Activated CD4-positive, alpha-beta T cell treated with anti-CD3 and anti-CD28 coated beads, Interleukin-2, amount 50 U/mL, for 4 hours (primary cell): ENCODE measurements at places on chromosomes 3 and 15.

DNA sequence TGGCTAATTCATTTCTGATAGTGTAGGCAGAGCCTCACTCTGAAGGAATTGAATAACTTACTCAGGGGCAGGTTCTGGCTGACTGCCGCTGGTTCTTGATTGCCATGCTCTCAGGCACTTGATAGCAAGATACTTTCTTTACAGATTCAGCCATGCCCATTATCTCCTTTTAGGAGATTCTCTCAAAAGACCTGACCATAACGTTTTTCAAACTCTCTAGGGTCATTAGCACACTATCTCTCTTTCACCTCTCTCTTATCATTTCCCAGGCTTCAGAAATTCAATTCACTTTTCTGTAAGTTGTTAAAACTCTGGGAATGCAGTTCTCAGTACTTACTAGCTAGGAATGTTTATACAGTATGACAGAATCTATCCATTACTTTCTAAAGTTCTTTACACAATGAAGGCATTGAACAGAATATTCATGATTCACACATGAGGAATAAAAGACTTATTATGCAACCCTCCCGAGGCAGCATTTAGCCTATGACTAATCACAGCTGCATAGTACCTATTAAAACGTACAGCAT is 850.3 kb upstream of the CADM2 start:
- DNase-seq = no peak

DNA sequence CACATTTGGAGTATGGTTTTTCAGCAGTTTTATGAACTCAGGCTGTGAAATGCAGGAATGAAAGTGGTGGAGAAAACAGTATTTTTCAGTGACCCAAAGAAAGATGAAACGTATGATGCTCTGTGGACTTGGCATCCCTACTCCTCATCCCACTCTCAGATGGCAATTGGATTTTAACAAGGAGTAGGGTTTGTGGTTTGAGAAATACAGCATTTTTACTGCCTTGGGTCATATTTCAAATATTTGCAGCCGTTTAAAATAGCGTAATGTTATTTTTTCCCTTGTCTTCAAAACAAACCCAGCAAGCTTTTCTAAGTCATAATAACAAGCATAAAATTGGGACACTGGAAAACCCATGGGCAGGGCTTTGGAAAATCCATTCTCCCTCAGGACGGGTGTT is 117.2 kb upstream of the LRIG1 start:
- no peak for DNase-seq

DNA sequence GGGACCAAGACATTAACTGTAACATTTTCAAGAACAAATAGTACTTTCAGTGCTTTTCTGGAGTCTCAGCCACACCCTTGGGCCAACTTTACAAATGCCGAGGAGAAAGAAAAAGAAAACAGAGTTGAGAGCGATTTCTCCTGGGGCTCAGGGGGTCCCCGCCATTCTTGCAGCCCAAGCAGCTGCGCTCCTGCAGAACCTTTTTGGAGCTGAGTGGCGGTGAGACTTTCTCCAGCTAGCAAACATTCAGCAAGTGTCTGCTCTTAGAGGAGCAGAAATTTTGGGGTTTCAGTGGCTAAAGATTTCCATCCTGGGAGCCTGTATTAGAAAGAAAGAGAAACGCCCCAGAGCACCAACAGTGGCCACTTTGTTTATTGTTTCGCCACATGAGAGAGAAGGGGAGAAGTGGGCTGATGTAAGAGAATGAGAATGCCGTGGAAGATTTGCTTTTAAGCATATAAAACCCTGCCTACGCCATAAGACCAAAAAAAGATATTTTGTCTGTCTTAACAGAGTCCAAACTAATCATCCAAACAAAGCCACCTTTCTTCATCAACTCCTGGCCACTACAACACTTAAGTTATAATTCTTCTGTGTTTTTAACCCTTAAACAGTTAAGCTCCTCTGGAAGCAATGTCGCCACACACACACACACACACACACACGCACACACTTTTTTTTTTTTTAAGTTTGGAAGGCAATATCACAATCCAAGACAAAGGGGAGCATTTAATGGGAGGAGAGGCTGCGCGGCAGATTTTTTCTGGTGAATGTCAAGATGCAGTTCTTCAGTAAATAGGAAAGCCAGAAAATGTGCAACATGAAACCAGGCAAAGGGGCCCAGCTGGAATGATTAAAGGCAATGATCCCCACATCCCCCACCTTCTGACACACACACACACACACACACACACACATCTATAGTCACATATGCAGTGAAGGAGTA is 19.2 kb downstream of the EID1 start:
- no peak for DNase-seq

DNA sequence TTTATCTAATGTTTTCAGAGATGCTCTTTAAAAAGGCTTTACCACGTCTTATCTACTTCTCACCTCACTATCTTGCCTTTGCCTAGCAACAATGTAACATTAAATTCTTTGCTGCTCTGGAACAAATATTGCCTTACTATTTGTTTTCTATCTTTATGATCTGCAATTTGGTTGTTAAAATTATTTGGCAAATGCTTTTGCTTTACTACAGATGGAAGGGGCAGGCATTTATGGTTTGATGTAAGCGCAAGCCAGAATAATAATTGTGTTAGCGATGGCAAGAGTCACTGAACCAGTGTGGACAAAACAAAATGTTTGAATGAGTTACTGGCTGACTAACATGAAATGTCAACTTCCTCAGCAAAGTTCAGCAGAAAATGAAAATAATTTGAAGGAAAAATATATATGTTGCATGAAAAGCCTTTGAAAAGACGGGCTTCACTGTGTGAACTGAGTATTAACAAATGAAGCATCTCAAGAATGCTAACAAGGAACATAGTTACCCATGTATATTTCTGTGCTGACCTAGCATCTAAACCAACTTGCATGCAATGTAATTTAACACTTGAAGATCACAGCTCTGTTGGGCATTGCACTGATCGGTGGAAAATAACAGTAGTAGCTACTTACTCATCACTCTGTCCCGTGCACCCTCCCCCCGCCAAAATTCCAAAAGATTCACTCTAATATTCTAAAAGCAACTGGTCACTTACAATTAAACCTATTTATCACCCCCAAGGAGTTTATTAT is 454.0 kb upstream of the ARHGEF26 start:
- DNase-seq = no peak

DNA sequence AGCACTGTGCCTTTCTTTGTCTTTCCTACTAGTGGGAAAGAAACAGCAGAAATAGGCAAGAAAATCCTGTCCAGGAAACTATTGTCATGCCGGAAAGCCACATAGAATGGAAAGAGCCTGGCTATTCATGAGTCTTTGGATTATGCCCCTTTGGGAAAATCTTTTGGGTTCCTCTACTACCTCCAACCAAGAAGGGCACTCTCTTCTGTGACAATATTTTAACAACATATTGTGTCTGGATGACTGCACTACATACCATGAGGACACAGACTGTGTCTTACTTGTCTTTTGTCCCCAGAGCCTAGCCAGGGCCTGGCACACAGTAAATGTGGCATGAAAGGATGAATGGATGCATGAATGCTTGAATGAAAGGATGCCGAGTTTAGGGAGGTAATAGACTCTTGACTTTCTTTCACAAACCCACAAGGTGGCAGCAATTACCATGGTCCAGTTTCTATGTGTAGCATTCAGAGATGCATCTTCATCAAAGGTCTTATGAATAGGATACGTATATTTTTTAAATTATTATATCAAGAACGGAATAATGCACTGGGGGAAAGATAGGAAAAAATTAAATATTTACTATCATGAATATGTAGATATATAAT is 30.3 kb downstream of the ARL14 start:
- peak; percentile 8 for DNase-seq

GRCh38 chr3:159565313-159565712 is 423.3 kb upstream of the IL12A start:
- no peak for DNase-seq

DNA sequence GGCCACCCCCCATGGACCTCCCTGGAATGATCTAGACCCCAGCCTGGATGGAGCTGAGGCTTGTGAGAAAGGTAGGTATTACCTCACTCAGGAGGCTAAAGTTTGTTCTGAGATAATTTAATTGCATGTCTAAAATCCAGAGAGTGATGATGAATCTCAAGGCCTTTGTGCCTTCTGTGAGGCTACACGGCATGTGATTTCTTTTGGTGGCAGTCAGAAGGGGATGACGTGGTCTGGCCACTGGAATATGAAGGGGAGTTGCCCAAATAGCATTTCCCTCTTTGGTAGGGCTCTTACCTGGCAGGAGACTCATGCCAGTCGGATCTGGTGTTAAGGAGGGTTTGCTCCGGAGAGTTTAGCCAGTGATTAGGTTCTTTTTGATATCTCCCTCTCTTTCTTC is 2.5 kb downstream of the BAHD1 start:
- DNase-seq = no peak

- DNase-seq = no peak
These were observed 9.7 kb downstream of the APH1B start for GRCh38 chr15:63287109-63287508.

- no peak for DNase-seq
These were observed 12.3 kb upstream of the FSIP1 start for GRCh38 chr15:39794954-39795353.

DNA sequence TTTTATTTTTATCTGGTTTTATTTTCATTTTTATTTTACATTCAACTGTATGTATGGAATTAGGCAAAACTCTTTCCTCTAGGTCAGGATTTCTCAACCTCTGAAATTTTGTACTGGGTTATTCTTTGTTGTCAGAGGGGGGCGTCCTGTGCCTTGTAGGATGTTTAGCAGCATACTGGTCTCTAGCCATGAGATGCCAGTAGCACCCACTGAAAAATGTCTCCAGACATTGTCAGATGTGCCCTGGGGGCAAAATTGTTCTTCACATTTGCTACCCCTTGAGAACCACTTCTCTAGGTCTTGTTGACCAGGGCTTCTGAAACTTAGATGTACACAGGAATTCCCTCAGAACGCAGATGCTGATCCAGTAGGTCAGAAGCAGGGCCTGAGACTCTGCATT is 5.4 kb downstream of the CHRNA5 start:
- DNase-seq = no peak

DNA sequence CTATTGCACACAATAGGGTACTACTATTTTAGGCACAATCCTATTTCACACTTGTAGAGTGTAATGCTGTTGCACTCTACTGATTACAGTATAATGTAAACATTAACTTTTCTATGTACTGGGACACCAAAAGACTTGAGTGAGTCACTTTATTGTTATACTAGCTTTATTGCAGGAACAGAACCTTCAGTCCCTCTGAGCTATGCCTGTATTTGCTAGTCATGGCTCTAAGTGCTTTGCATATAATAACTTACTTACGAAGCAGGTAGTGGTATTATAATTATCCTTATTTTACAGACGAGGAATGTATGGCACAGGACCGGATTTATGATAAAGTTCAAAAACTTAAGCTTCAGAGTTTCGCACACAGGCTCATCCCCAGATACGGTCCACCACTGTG is 106.6 kb upstream of the SLC6A6 start:
- DNase-seq = no peak

DNA sequence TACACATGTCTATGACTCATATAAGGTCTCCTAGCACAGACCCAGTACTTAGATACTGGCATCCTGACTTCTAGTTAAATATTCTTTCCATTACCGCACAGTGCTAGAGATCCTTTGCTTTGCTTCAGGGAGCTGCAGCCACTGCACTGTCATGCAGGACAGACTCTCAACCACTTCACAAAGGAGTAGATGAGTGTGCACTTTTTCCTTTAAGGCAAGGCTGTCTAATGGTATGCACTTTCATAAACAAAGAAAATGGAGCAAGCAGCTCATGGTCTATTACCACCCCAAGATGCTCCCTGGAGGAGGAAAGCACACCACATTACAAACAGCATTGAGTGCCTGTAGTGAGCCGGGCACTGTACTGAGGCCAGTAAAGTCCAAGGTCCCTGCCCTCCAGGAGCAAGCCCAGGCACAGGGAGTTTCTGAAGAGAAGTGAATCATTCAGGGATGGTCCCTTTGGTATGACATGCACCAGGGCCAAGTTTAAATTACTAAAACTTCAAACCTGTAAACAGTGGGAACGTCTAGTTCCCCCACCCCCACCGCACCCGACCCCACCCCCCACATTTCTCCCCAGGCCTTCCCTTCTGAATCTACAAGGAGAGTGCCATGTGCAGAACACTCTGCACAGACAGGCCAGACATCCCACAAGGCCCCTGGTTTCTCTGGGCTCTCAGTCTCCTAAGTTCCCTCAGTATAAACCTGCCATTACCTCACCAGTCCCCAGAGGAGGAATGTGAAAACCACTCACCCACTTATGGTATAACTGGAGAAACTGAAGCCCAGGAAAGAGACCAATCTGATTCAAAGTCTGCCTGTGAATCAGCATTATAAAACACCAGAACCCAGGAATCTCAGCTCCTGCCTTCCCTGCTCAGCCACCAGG is 107.8 kb upstream of the BCL6 start:
- no peak for DNase-seq

- DNase-seq = no peak
These were observed 79.7 kb downstream of the PEAK1 start for GRCh38 chr15:77340245-77340644.

- DNase-seq = no peak
These were observed 117.3 kb downstream of the XXYLT1 start for GRCh38 chr3:195153653-195154052.

DNA sequence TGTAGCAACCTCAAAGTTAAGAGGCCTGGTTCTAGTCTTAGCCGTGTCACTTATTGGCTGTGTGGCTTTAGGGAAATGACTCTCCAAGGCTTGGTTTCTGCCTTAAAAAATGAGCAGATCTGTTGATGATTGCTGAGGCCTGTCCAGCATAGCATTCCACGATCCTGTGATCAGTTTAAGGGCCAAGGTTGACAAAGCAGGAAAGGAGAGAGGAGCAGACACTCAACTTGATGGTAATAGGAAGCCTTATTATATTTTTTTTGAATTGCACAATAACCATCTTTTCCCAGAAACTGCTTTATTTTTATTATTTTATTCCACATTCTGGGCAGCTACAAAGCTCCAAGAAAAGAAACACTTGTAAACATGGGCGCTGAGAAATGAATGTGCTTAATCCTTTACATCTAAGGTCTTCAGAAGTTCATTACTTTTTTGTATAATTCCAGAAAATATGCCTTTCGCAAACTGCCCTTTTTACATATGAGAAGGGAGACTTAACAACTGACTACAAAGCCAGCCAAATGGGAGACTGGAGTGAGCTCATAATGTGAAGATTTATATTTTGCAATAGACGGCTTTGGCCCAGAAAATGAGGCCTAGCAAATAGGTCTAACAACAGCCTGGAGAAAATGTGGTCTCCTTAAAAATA is 241.0 kb downstream of the ATP8B4 start:
- no peak for DNase-seq

DNA sequence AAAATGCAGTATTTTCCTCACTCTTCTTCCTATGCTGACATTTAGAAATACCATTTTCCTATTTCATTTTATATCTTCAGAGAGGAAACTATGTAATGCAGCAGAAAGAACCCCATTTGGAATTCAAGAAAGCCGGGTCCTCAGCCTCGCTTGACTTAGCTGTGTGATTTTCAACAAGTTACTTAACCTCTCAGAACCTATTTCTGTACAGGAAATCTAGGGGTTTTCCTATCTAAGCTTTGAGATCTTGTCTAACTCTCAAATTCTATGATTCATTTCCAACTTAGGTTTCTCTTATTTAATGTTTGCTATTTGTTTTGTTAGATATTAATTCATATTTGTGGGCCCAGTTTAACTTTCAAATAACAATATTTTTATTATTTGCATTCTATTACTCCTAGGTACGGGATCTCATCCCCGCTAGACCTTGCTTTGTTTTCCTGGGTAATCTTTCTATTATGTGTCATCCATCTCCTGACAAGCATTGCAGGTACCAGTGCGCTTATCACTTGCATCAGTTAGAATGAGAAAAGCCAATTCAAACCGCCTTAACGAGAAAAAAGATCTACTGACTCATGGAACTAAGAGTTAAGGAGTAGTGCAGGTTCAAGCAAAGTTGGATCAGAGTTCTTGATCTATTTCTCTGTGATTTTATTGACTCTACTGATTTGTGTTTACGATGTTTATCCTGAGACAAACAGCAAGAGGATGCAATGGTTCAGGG is 70.6 kb upstream of the BHLHE40 start:
- no peak for DNase-seq
